ENCODE measurements at places on chromosomes 12 and 14.

DNA sequence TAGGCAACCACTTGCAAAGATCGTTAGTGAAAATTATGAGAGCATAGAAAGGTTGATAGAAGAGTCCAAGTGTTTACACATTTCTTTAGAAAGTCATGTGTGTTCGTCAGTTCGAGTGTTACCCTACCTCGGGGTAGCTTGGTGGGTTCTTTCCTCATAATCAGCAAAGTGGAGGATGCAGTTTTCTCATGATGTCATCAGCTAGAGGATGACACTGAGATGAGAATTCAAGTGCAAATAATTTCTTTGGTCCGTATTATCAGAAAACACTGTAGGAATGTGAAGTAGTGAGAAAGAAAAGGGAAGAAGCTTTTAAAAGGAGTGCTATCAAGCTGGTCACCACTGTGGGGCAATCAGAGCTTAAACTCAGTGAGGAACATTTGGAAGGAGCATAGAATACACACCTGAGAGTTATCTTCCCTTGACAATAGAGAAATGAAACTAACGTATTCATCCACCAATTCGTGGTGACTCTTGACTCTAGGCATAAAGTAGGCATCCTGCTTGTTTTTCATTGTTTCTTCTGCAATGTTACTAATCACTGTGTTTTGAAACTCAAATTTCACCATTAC is 1340.9 kb upstream of the TMEM132C start:
- no peak for DNase-seq

- peak; percentile 78 for DNase-seq
Measured at GRCh38 chr12:54259194-54260011, 20.5 kb downstream of the CBX5 start.

DNA sequence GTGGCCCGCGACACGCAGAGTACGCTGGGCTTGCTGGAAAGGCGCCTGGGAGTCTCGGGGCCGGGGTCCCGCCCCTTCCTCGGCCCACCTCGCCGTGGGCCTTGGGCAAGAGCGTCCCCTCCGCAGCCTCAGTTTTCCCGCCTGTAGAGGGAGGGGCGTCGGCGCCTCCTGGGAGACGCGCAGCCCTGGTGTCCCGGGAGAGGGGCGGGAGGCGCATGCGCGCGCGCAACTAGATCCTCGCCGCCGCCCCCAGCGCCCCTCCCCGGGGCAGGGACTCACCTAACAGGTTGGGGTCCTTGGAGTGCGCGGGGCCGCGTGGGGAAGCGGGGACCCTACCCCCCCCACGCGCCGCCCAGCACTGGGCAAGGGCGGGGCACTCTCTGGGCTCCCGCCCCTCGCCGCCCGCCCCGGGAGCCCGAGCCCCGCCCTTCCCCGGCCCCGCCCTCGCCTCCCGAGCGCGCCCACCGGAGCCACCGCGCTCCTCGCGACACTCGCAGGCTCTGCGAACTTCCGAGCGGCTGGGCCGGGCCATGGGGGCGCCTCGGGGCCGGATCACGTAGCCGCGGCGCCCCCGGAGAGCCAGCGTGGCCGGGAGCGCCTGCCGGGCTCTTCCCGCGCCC is at the start of gene KIF26A:
Gene KIF26A, plus strand, starts transcription at position 490 of the 620 bp plus-strand sequence. CDS start 136 bp downstream, outside the sequence.
- DNase-seq = no peak

DNA sequence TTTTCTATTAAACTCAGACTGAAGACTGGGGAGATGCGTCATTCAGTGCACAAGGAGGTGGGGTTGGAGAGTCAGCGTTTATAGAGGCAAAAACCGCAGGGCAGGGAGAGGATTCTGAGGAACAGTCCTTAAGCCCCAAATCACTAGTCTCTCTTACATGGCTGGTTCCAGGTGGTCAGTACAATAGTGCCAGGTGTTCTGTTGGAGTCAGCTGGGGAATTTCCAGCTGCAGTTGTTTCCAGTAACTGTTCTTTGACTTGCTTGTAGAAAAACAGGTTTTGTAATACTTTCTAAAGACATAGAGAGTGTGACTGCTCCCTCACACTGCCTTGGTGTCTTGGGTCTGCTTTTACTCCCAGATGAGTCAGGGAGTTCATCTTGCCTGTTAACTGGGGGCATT is 192.2 kb downstream of the TMTC3 start:
- DNase-seq = no peak

GRCh38 chr14:103382376-103382775 is 2.8 kb upstream of the MARK3 start:
- DNase-seq = no peak

DNA sequence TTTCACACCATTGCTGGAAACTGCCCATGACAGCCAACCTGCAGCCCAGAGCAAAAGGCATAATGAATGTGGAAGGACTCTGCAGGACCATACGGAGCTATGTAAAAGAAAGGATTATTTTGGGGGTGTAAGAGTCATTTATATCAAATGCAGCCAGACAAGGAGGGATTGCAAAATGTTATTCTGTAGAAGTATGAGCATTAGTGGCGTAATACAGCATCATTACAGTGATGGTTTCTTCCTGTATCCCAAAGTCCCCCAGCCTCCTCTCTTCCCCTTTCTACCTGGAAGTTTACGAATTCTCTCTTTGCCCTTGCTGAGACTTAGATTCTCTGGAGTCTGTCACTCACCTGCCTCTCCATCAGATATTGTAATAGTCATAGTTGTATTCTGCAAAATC is 89.9 kb downstream of the BORCS5 start:
- no peak for DNase-seq

DNA sequence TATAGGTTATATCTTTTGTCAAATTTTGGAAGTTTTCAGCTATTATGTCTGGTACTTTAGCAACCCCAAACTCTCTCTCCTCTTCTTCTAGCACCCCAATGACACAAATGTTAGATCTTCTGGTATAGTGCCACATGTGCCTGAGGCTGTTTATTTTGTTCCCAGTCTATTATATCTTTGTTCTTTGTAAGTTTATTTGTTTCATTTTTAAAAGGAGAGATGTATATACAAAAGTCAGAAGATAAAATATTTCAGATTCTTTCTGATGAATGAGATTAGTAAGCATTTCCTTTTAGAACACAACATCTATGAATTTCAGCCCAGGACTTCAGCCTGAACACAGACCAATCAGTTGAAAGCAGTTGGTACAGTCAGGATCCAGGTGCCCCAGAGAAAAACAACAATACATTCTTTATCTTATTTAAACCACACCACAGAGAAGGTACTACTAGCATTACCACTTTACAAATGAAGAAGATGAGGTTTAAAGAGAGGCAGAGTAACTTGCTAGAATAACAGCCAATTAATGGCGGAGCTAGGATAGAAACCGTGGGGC is 114.1 kb upstream of the BTG1 start:
- DNase-seq = no peak

DNA sequence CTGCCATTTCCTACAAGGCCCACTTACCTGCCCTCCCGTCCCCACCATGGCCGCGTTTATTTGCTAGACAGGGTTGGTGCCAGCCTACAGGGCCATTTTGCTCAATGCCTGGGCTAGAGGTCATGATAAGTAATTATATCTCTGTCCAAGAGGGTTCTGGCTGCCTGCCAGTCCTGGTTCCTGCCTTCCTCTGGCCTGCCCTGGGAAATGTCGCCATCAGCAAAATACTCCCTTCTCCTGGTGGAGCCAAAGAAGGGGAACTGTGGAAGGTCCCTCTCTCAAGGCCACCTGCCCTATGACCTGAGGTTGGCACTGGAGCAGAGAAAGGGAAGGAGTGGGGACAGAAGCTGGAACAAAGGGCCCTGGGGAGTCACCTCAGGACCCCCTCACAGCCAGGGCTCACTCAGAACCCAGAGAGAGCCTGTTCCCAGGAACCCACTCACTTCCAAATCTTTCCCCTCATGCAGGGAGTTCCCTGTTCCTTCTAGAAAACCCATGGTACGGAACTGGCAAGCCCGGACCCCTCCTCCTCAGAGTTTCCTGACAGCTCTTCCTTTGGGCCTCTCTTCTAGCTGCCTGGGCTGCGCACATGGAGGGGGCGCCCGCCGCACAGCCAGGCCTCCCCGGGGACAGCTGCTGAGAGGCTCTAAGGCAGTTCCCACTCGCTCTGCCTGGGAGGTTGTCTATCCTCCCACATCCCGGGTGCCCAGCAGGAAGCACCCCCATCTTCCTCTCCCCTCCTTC is 280.5 kb downstream of the DPF3 start:
- DNase-seq = no peak

- peak; percentile 55 for DNase-seq
Measured at GRCh38 chr14:52949711-52950409, 990 bp downstream of the FERMT2 start.

DNA sequence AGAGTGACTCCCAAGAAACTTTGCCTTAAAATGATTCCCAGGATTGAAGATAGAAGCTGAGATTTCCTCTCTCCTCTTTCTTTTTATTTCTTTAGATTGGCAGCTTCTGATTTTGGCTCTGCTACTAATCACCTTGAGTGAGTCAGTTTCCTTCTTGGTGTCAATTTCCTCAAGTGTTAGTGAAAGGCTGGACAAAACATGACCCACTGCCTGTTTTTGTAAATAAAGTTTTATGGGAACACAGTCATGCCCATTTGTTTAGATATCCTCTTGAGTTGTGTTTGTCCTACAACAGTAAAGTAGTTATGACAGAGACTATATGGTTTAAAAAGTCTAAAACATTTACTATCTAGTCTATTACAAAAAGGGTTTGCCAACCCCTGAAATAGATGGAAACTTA is 227.2 kb upstream of the TBX3 start:
- DNase-seq = no peak

DNA sequence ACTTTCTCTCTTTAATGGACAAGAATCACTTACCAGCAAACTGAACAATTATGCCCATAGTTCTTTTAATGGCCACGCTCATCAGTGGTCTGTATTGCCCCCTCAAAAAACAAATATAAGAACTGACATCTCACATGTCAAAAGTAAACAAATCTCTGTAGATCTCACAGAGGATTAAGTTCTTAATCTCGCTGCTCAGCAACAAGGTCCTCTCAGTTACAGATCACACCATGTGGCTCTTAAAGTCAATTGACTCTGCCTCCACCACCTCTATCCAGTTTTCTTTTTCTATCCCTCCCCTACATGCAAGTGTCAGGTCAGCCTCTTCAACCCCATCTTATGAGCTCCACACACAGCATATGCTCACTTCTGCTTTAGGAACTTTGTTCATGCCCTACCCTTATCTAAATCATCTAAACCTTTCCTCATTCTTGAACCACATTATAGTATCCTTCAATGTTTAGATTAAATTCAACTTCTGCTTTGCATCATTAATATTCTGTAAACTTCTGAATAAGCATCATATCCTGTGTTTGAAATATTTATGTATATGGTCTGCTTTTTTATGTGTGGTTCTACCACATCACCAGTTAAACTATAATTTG is 7.2 kb downstream of the ADAM20 start:
- no peak for DNase-seq

DNA sequence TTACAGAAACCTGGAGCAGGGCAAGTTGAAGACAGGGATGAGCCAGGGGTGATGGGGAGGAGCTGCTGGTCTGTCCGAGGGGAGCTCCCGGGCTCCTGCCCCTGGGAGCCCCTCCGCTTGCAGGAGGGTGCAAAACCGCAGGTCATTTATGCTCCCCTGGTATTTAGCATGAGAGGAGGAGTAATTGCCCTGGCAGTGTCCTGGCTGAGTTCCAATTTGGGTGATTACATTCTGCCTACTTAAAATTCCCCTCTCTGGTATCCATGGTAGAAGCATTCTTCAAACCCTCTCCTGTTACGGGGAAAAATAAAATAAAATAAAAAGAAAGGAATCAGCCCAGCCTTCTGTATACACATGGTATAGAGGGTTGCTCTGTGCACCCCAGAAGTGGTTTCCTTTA is 61.7 kb upstream of the VRK1 start:
- no peak for DNase-seq
